Body of pancreas (tissue), 4 donors: ENCODE measurements at places on chromosomes 16 and 17.

GRCh38 chr16:67654403-67654911, 5.6 kb downstream of the ACD start:
- no peak overlapping the region for H3K4me3 ChIP-seq
- peaks cover 19% of the 10 kb centered on the region for H3K4me1 ChIP-seq
- H3K36me3 ChIP-seq = no peaks in the 10 kb centered on the region
- H3K27ac ChIP-seq = no peak overlapping the region
- DNase-seq = no peak
- peaks cover 13% of the 10 kb centered on the region for H3K27me3 ChIP-seq

DNA sequence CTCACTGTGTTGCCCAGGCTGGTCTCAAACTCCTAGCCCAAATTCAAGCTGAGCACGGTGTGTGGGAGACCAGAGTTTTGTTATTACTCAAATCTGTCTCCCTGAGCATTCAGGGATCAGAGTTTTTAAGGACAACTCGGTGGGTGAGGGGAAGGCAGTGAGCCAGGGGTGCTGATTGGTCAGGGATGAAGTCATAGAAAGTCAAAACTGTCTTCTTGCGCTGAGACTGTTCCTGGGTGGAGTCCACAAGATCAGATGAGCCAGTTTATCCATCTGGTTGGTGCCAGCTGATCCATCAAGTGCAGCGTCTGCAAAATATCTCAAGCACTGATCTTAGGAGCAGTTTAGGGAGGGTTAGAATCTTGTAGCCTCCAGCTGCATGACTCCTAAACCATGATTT, 346.3 kb downstream of the TMEM114 start:
- no peak overlapping the region for H3K27ac ChIP-seq
- DNase-seq = no peak
- no peak overlapping the region for H3K4me3 ChIP-seq
- H3K36me3 ChIP-seq = no peaks in the 10 kb centered on the region
- H3K27me3 ChIP-seq = no peaks in the 10 kb centered on the region
- no peaks in the 10 kb centered on the region for H3K4me1 ChIP-seq

- DNase-seq = no peak
- no peaks in the 10 kb centered on the region for H3K4me1 ChIP-seq
- no peaks in the 10 kb centered on the region for H3K27me3 ChIP-seq
These were observed 67.8 kb upstream of the LHX1 start for GRCh38 chr17:36869441-36869840.

DNA sequence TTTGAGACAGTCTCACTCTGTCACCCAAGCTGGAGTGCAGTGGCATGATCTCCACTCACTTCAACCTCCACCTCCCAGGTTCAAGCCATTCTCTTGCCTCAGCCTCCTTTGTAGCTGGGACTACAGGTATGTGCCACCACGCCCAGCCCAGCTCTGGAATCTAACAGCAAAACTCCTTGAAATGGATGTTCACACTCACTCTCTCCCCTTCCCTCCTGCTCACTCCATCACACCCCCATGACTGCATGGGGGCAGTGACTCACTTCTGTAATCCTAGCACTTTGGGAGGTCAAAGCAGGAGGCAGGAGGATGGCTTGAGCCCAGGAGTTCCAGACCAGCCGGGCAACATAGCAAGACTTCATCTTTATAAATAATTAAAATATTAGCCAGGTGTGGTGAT, 11.1 kb upstream of the TFAP4 start:
- DNase-seq = no peak
- no peaks in the 10 kb centered on the region for H3K27me3 ChIP-seq
- no peak overlapping the region for H3K4me3 ChIP-seq
- peaks cover 9% of the 10 kb centered on the region for H3K4me1 ChIP-seq

DNA sequence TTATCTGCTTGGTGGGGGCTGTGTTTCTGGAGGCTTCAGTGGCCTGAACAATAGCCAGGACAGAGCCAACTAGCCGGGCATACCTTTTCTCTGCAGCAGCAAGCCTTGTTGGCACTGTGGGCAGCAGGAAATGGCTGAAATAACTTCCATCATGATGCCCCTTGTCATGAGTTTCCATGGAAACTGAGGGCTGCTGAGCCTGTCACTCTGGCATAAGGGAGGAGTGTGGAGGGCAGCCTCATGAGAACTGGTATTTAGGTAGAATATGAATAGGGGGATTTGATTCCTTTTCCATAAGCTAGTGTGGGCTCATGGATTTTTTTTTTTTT, 39.4 kb downstream of the PLCG2 start:
- H3K27ac ChIP-seq = no peak overlapping the region
- no peak for DNase-seq
- H3K4me1 ChIP-seq = no peaks in the 10 kb centered on the region
- no peaks in the 10 kb centered on the region for H3K36me3 ChIP-seq
- no peaks in the 10 kb centered on the region for H3K27me3 ChIP-seq

- no peak for DNase-seq
- no peak overlapping the region for H3K4me3 ChIP-seq
- no peaks in the 10 kb centered on the region for H3K36me3 ChIP-seq
- no peak overlapping the region for H3K27ac ChIP-seq
- peaks cover 6% of the 10 kb centered on the region for H3K4me1 ChIP-seq
- H3K27me3 ChIP-seq = no peaks in the 10 kb centered on the region
These were observed 42.6 kb upstream of the RPH3AL start for GRCh38 chr17:395179-395578.

GRCh38 chr16:23976524-23976923, 140.7 kb downstream of the PRKCB start:
- no peaks in the 10 kb centered on the region for H3K4me1 ChIP-seq
- DNase-seq = no peak
- no peaks in the 10 kb centered on the region for H3K27me3 ChIP-seq
- no peak overlapping the region for H3K27ac ChIP-seq
- no peak overlapping the region for H3K4me3 ChIP-seq

DNA sequence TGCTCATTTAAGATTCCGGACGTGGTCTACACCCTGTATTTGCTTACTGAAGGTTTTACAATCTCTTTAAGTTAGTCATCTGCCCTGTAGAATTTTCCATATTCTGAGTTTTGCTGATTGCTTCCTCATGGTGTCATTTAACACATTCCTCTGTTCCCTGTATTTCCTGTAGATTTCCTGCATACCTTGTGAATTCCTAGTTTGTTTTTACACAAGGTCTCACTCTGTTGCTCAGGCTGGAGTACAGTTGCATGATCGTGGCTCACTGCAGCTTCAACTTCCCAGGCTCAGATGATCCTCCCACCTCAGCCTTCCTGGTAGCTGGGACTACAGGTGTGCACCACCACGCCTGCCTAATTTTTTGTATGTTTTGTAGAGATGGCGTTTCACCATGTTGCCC, 66.8 kb downstream of the CMIP start:
- H3K36me3 ChIP-seq = no peaks in the 10 kb centered on the region
- DNase-seq = no peak
- peaks cover 17% of the 10 kb centered on the region for H3K4me1 ChIP-seq
- H3K4me3 ChIP-seq = no peak overlapping the region

- no peaks in the 10 kb centered on the region for H3K27me3 ChIP-seq
- H3K4me1 ChIP-seq = no peaks in the 10 kb centered on the region
- no peak overlapping the region for H3K4me3 ChIP-seq
These were observed 191.4 kb upstream of the CDH5 start for GRCh38 chr16:66175058-66175457.

- no peak overlapping the region for H3K4me3 ChIP-seq
- peaks cover 31% of the 10 kb centered on the region for H3K4me1 ChIP-seq
- DNase-seq = no peak
- H3K36me3 ChIP-seq = no peaks in the 10 kb centered on the region
- no peak overlapping the region for H3K27ac ChIP-seq
These were observed 28.5 kb downstream of the CYTH1 start for GRCh38 chr17:78753316-78754250.

DNA sequence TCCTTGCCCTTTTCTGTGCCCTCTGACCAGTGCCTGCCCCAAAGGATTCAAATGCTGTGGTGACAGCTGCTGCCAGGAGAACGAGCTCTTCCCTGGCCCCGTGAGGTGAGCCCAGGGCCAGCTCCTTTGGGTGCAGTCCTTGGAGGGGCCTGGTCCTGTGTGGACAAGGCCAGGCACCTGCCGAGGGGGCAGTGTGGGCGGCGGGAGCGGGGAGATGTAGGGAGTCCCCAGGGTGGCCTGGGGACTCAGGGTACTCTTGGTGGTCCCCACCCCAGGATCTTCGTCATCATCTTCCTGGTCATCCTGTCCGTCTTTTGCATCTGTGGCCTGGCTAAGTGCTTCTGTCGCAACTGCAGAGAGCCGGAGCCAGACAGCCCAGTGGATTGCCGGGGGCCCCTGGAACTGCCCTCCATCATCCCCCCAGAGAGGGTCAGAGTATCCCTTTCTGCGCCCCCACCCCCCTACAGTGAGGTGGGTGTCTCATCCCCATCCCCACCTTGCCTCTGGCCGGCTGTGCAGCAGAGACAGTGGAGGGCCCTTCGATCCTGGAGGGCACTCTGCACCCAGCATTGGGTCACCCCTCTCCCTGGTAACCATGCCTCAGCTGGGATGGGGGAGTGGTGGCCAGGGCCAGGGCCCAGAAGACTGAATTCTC, 4.4 kb downstream of the TMEM92 start:
- H3K4me3 ChIP-seq = no peak overlapping the region
- H3K36me3 ChIP-seq = no peaks in the 10 kb centered on the region
- no peak for DNase-seq

DNA sequence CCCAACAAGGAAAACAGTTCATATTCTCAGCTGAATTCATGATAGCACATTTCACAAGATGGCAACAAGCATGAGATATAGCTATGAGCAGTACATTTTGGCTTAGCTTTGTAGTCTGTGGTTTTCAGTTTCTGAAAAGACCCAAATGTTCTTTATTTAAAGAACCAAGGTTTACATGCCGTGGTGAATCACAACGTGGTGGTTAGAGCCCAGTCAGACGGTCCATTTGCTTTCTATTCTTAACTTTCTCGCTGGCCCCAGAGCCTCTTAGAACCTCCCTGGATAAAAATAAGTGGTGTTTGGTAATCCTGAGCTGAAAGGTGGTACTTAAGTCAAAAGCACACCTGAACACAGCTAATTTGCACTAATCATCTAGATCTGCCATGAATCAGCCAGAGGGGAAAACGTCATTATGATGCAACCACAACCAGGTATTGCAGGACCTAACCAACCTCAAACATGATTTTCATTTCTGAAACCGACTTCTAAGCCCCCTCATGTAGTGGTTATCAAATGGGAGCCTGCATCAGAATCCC, 18.6 kb upstream of the HAPSTR1 start:
- no peak overlapping the region for H3K4me3 ChIP-seq
- no peak overlapping the region for H3K27ac ChIP-seq
- no peaks in the 10 kb centered on the region for H3K4me1 ChIP-seq
- DNase-seq = no peak

GRCh38 chr17:41917679-41918313, 955 bp downstream of the ACLY start:
- peak; percentile 78 for DNase-seq
- no peaks in the 10 kb centered on the region for H3K36me3 ChIP-seq
- peak overlapping the region; percentile 93 for H3K27ac ChIP-seq
- peak overlapping the region; percentile 99 for H3K4me3 ChIP-seq
- H3K27me3 ChIP-seq = no peaks in the 10 kb centered on the region

GRCh38 chr17:77640252-77640651, 318.3 kb upstream of the TNRC6C start:
- no peak overlapping the region for H3K4me3 ChIP-seq

GRCh38 chr16:75248536-75249380, 2.7 kb downstream of the BCAR1 start:
- no peak overlapping the region for H3K4me3 ChIP-seq
- H3K27ac ChIP-seq = peak overlapping the region; percentile 99
- no peaks in the 10 kb centered on the region for H3K27me3 ChIP-seq

- no peaks in the 10 kb centered on the region for H3K27me3 ChIP-seq
- H3K27ac ChIP-seq = no peak overlapping the region
- H3K4me1 ChIP-seq = peaks cover 40% of the 10 kb centered on the region
- DNase-seq = peak; percentile 79
- no peaks in the 10 kb centered on the region for H3K36me3 ChIP-seq
These were observed 3.6 kb downstream of the LRRC75A start for GRCh38 chr17:16488186-16488967.

- peak overlapping the region; percentile 48 for H3K27ac ChIP-seq
- H3K27me3 ChIP-seq = no peaks in the 10 kb centered on the region
- DNase-seq = peak; percentile 76
- H3K36me3 ChIP-seq = peaks cover 42% of the 10 kb centered on the region
- peaks cover 5% of the 10 kb centered on the region for H3K4me1 ChIP-seq
These were observed 67.5 kb downstream of the SEC14L1 start for GRCh38 chr17:77208217-77208808.

DNA sequence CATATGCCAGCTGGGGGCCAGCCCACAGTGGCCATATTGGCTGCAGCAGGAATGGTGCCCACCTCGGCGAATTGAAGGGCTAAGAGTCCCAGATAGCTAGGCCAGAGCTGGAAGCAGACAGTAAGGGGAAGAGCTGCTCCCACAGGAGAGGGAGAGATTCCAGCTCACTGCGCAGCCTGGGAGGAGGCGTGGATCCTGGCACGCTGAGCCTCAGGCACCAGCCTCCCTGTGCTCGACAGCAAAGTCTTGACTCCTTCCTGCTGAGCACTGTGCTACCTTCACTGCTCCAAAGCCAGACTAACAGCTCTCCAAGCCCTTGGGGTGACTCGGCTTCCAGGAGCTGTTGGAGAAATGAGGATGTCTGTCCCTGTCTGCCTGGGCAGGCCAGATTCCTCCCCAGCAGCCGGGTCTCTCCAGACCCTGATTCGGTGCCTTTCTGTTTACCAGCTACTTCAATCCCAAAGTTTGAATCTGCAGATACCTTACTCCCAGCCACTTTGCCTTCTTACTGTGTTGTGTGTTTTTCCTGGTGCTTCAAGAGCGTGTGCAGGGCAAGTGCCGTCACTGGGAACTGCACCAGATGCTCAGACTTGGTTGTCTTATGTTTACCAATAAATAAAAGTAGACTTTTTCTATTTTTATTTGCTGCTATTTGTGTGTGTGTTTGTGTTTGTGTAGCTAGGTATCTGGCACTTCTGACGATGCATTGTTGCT, 9.1 kb downstream of the CBX2 start:
- H3K36me3 ChIP-seq = no peaks in the 10 kb centered on the region
- DNase-seq = no peak
- H3K27ac ChIP-seq = no peak overlapping the region
- H3K4me3 ChIP-seq = no peak overlapping the region
- H3K4me1 ChIP-seq = peaks cover 23% of the 10 kb centered on the region

GRCh38 chr17:38498353-38498752, 70.1 kb downstream of the ARHGAP23 start:
- no peak for DNase-seq
- no peaks in the 10 kb centered on the region for H3K36me3 ChIP-seq
- no peak overlapping the region for H3K4me3 ChIP-seq
- H3K4me1 ChIP-seq = no peaks in the 10 kb centered on the region
- no peak overlapping the region for H3K27ac ChIP-seq

DNA sequence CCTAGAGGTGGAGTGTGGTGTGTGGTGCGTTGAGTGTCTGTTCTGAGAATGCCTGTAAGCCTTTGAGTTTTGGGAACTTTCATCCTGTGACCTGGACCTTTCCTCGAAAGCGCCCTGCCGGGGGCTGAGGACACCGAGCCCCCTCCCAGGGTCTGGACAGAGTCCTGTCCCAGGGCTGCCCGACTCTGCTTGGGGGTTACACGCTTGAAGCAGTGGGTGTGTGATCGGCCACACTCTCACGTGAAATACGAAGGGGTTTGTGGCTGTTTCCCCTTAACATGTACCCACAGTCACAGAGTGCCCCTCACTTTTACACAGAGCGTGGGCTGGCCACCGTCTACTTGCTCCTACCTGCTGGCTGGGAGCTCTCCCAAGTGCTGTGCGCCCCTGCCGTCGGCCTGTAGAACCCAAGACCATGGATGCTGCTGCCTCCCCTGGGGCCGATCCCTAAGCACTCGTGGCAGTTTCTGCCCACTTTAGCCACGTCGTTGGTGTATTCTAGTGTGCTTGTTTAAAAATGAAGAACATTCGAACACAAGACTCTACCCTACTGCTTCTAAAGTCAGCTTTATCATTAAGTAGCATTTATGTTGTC, 6.8 kb downstream of the ZNF750 start:
- no peak for DNase-seq
- no peak overlapping the region for H3K4me3 ChIP-seq
- H3K27ac ChIP-seq = no peak overlapping the region
- no peaks in the 10 kb centered on the region for H3K36me3 ChIP-seq
